ENCODE measurements at places on chromosomes 6 and 20.

GRCh38 chr6:112690497-112691202 is 343.5 kb downstream of the RFPL4B start:
- DNase-seq, result no peak
- no peak overlapping the region for H3K27ac ChIP-seq
- H3K36me3 ChIP-seq, result no peaks in the 10 kb centered on the region
- H3K4me1 ChIP-seq, result no peaks in the 10 kb centered on the region

GRCh38 chr6:71079677-71080076 is 122.8 kb upstream of the B3GAT2 start:
- H3K27me3 ChIP-seq, result no peaks in the 10 kb centered on the region
- no peak overlapping the region for H3K4me3 ChIP-seq
- H3K36me3 ChIP-seq, result no peaks in the 10 kb centered on the region
- H3K27ac ChIP-seq, result no peak overlapping the region

GRCh38 chr6:140160494-140160893 is 786.0 kb upstream of the CITED2 start:
- no peaks in the 10 kb centered on the region for H3K4me1 ChIP-seq
- no peak for DNase-seq
- H3K36me3 ChIP-seq, result no peaks in the 10 kb centered on the region
- H3K27ac ChIP-seq, result no peak overlapping the region

DNA sequence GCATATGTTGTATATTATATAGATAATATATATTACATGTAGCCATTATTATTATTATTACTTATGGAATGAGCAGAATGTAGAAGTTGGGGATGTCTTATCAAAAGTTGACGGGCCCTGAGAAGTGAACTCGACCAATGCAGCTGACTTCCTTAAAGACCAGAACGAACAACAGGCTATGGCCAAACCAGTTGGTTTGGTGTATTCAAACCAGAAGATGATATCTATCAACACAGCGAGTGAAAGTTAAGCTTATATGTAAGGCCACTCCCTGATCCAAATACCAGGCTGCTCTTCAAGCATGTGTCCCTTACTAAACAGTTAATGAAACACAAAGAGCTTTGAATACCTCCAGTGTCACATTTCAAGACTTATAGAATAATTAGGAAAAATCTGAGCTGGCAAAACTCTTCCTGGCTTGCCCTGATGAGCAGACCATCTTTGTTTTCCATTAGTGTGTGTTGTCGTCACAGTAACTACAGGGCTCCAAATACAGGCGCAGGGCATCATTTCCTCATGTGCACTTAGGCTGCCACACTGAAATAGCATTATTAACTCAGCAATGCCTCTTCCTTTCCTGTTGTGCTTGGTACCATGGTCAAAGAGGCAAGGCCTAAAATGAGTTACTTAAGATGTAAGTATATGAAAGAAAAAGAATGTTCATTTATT is 6.6 kb downstream of the FILIP1 start:
- H3K4me1 ChIP-seq, result peaks cover 59% of the 10 kb centered on the region
- no peaks in the 10 kb centered on the region for H3K27me3 ChIP-seq
- H3K4me3 ChIP-seq, result no peak overlapping the region

- no peak overlapping the region for H3K27ac ChIP-seq
- no peak overlapping the region for H3K4me3 ChIP-seq
These were observed 390.6 kb upstream of the PLCB4 start for GRCh38 chr20:8678098-8678776.

Measured in sigmoid colon (tissue), 7 donors.